NCI-H187 treated with DMSO at 0.1 percent for 48 hours (cell line): ENCODE measurements at places on chromosomes 5 and 9.

DNA sequence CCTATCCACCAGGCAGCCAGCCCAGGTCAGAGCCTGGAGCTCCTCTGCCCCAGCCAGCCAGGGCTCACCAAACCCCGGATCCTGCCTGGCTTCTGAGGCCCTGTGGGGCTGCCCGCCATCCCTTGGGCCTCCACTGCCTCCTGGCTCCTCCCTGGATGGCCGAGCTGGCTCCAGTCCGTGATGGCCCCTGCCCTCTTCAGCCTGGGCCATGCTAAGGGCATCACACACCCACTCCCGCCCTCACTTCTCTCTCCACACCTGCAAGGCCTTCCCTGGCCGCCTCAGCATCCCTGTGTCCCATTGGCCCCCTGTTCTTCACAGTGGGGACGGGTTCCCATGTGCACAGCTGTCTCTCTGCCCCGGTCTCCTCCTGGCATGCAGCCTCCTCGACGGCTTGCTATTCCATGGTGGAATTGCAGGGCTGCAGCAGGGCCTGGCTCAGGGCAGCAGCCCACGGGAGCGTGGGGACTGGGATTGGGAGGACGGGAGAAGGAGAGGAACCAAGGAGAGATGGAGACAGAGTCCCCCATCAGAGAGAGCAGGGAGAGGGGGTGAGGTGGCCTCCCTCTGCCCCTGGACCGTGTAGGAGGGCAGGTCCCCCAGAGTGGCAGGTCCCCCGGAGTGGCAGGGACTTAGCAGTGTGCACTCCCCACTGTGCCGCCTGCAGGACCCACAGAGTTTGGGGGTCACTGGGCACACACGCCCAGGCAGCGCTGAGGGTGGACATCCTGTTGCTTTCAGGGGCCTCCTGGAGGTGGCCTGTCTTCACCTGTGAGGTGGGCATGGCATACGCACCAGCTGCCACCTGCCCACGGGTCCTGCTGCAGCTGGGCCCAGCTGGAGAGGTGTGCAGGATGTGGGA lies 16.7 kb upstream of the RNU6ATAC start:
- no peak for DNase-seq

GRCh38 chr5:155957884-155958283 lies 369.1 kb upstream of the SGCD start:
- no peak for DNase-seq

GRCh38 chr5:43063721-43064171 lies 23.6 kb upstream of the ANXA2R start:
- no peak for DNase-seq

DNA sequence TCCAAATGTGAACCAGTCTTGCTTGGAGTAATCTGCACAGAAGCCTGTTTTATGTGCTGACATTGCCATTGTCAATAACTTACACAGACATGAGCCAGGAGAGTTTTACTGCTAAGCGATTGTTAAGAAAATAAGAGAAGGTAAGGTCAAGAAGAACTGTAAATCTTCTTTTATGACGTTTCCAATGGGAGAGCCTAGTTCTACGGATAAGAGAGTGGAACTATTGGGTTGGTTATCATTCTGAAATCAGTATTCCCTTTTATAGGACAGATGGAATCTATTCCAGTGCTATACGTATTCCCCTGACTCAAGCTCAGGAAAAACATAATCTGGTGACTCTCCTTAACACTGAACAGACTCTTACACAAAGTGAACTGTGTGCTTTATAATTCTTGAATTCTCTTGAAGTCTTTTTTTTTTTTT lies 137.9 kb upstream of the OTULINL start:
- no peak for DNase-seq

- no peak for DNase-seq
Observed at GRCh38 chr9:2987679-2988078, 143.8 kb upstream of the PUM3 start.
